ENCODE measurements at places on chromosomes 5 and 9. TPM values are rescaled to one million over a fixed set of nuclear protein-coding genes. Genes with fewer than 3 reads are reported as not detected.

DNA sequence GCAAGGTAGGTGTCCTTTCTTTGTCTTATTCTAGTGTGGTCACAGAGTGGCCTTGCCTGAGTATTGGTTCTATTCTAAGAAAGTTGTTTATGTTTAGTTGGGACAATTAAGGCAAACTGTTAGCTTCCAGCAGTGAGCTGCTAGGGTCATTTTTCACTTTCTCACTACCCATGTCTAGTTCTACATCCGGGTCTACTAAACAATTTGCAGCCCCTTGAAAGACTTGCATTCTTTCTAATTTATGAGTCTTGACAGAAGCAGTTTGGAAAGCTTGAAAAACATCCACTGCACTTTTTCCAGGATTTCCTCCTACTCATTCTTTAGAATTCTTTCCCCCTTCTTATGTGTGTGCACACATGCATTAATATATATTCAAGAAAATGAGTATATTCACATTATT lies 892.2 kb upstream of the ACO1 start:
- H3K4me1 ChIP-seq = no peaks in the 10 kb centered on the region
- DNase-seq = no peak
- no peaks in the 10 kb centered on the region for H3K27me3 ChIP-seq
- no peak overlapping the region for H3K27ac ChIP-seq
- H3K36me3 ChIP-seq = no peaks in the 10 kb centered on the region

- no peak for DNase-seq
- H3K36me3 ChIP-seq = peaks cover 20% of the 10 kb centered on the region
- no peak overlapping the region for H3K4me3 ChIP-seq
- no peak overlapping the region for H3K27ac ChIP-seq
- H3K4me1 ChIP-seq = no peaks in the 10 kb centered on the region
- peaks cover 6% of the 10 kb centered on the region for H3K27me3 ChIP-seq
Measured at GRCh38 chr5:423233-423565, 19.8 kb upstream of the EXOC3 start.

- no peak overlapping the region for H3K27ac ChIP-seq
- H3K4me3 ChIP-seq = no peak overlapping the region
- no peaks in the 10 kb centered on the region for H3K36me3 ChIP-seq
- H3K27me3 ChIP-seq = no peaks in the 10 kb centered on the region
- no peak for DNase-seq
Measured at GRCh38 chr5:3741374-3741770, 145.7 kb downstream of the IRX1 start.

DNA sequence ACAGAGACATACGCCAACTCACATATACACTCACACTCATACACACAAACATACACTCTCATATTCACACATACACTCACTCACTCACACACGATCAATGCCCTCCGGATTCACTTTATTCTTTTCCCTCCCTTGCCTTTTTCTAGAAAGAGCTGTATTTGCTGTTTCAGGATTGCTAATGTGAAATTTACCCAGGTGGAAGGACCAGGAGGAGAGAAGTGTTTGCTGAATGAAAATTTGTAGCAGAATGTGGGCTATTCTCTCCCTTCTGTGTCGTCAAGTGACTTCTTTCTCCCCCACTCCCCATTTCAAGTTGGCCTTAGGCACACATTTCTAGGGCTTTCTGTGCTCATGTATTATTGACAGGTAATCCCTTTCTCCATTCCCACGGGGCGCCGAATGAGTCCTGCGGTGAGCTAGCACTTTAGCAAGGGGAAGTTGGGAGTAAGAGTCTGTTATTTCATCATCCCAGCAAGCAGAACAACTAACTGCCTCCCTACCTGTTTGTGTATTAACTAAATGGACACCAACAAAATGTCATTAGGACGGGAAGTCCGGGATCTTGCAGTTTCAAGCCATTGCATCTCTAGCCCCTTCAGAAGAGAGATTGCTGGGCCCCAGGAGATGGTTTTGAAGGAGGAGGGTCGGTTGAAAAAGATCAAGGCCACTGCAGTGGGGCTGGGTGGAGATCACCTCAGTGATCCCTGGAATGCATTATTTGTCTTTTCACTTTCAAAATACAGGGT lies 97.1 kb upstream of the TAF11L2 start:
- H3K27me3 ChIP-seq = no peaks in the 10 kb centered on the region
- H3K4me3 ChIP-seq = no peak overlapping the region
- no peak overlapping the region for H3K27ac ChIP-seq
- no peaks in the 10 kb centered on the region for H3K4me1 ChIP-seq

TAS2R1 gene
- total RNA-seq = not detected

GPX3 gene
- total RNA-seq = not detected

WWC1 gene
- total RNA-seq = 2.1 TPM

CYLC2 gene
- total RNA-seq = not detected

Measured in activated CD4-positive, alpha-beta T cell treated with anti-CD3 and anti-CD28 coated beads for 36 hours (primary cell).